HEK293T (cell line): ENCODE measurements at places on chromosomes 5 and 9.

DNA sequence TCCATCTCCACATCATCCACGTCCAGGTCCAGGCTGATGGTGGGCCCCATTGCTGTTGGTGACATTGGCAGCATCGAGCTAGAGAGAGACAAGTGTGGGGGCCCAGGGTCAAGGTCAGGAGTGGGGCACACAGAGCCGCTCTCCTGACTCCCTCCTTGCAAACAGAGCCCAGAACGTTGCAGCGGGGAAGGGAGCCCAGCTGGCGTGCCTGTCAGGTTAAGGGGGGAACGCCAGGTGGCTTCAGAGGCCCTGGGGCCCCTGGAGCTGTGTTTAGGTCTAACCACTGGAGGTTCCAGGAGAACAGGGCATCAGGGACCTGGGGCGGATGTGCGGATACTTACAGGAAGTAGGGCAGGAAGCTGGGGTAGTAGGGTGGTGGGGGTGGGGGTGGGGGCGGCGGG, 7.5 kb downstream of the RNF44 start:
- no peak for DNase-seq

DNA sequence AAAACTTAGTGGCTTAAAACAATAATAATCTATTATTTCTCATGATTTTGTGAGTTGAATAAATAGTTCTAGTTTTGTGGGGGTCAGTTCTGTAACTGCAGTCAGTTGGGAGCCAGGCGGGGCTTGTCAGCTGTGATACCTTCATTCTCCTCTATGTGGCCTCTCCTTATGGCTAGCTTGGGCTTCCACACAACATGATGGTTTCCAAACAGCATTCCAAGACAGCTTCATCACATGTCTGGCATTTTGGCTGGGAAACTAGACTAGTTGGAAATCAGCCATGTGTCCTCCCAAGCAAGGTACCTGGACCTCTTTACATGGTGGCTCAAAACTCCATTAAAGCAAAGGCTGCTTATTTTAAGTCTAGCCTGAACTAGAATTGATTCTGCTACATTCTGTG, 61.4 kb upstream of the RANBP3L start:
- peak; percentile 21 for DNase-seq

DNA sequence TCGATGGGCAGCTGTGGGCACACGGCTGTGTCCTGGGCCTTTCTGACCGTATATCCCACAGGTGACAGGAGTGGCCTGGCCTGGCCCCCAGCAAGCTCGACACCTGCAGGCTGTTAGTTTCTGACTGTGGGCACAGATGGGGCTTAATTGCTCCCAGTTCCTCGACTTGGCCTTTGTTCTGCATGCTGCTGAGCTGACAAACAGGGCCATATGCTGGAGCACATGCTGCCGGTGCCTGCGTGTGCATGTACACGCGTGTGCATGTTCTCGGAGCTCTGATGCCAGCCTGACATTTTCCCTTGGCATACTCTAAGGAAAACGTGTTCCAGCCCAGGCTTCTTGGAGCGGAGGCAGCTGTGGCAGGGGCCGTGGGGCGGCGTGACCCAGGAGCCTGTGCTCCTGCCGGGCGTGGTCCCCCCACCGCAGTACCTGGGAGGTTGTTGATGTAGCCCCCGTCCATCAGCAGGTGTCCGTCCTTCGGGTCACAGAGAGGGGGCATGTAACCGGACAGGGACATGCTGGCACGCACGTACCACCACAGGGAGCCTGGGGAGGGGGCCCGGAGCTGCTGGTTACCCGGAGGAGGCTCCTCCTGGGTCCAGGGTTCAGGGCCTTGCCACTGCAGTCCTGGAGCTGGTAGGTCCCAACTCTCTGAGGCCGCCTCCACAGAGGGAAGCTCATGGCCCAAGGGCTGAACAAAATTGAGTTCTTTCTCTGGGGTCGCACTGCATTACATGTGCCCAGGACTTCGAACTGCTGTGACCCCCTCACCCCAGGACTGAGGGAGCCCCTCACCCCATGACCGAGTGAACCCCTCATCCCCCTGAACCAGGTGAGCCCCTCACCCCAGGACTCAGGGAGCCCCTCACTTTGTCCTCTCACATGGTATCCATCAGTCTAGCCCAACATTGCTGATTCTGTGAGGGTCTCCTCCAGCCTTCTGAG, 4.1 kb upstream of the NSMF start:
- DNase-seq: no peak

GRCh38 chr9:132127888-132128534, 33.8 kb upstream of the NTNG2 start:
- DNase-seq: no peak

DNA sequence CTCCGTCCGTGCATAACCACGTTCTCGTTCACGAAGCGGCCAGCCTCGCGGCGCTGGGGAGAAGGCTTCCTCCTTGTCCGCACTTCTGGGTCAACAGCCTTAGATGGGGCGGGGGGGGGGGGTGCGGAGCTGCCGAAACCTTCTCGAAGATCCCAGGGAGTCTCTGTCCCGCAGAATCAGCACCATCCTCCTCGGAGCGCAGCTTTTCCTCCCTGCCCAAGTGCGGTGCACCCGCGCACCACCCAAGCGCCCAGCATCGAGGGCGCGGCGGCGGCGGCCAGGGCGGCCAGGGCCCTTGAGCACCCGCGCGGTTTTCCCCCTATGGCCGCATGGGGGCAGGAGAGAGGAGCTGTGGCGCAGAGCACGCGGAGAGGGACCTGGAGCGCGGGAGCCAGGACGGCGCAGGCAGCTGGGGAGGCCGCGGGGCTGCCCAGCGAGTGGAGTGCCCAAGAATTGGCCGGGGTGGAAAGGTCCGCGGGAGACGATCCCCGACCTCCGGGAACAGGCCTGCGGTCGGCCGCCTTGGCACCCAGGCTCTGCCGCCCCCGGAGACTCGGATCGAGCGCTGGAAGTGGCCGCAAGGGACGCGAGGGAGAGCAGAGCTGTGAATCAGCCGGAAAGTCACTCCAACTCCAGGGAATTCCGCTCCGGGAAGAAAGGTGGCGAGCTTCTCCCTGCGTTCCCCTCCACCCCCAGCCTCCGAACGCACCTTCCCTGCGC, 43.1 kb downstream of the TMEM174 start:
- DNase-seq: peak; percentile 89

GRCh38 chr9:68706363-68707201, 1.5 kb downstream of the PIP5K1B start:
- DNase-seq: no peak

GRCh38 chr5:168875832-168876231, 296.7 kb upstream of the PANK3 start:
- no peak for DNase-seq

GRCh38 chr5:127834094-127834531, 130.9 kb downstream of the CCDC192 start:
- no peak for DNase-seq

DNA sequence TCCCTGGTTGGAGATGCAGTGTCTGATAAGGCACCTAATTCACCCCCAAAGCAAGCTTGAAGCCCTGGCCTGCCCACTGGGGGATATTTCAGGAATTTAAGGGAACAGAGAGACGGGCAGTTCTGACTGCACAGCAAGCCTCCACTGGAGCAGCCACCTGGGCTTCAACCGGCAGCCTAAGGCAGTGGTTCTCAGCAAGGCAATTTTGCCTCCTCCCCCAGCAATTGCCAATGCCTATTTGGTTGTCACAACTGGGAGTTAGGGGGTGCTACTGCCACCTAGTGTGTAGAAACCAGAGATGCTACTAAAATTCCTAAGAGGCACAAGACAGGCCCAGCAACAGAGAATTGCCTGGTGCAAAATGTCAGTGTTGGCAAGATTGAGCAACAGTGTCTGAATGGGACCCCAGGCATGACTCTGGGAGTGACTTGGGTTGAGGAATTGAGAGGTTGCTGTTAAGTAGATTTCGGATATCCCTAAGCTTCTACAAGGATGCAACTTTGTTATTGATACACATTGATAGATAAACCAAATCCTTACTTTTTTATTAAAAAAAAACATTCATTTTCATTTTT, 58.7 kb upstream of the CTSL start:
- peak; percentile 45 for DNase-seq

GRCh38 chr5:158117467-158118160, 258.7 kb upstream of the CLINT1 start:
- DNase-seq: no peak

- DNase-seq: no peak
These were observed 40.4 kb downstream of the PCSK5 start for GRCh38 chr9:75930730-75931321.

DNA sequence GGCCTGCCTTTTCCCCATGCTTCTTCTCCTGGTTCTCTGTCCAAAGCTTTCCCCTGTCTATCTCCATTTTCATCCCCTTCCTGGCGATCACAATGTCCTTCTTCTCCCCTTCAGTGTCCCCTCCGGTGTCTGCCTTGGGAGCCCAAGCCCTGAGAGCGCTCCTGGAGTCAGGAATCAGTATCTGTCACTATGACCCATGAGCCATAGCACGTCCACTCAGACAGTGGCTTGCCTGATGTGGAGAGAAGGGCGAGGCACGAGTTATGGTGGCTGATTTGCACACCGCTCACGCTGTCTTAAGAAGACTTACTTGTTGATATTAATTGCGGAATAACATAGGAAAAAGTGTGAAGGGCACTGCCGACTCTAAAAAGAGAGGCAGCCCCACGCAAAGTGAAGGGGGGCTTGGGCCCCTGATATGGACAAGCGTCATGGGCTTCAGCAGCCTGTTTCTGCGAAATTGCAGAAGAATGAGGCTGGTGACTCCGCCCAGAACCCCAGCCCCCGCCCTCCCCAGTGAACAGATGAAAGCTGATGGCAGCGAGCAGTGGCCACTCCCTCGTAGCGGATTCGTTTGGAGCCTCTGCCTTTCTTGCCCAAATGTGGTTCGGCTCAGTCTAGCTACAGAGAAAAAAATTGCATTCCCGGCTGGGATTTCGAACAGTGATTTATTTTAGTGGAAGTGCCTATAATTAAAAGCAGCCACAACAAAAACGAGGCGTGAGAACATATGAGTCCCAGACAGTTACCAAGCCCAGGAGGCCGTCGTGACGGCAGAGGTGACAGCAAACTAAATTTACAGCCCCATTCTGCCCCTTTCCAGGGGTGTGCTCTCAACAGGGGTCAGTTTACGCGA, 149.8 kb downstream of the ICE1 start:
- DNase-seq: no peak

GRCh38 chr9:97978371-97979130, 4.6 kb upstream of the ANP32B start:
- DNase-seq: no peak

DNA sequence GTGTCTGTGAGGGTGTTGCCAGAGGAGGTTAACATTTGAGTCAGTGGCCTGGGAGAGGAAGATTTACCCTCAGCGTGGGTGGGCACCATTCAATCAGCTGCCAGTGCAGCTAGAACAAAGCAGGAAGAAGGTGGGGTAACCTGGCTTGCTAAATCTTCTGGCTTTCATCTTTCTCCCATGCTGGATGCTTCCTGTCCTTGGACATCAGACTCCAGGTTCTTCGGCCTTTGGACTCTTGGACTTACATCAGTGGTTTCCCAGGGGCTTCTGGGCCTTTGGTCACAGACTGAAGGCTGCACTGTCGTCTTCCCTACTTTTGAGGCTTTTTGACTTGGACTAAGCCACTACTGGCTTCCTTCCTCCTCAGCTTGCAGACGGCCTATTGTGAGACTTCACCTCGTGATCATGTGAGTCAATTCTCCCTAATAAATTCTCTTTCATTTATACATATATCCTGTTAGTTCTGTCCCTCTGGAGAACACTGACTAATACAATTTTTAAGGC, 38.1 kb downstream of the PBX3 start:
- no peak for DNase-seq

DNA sequence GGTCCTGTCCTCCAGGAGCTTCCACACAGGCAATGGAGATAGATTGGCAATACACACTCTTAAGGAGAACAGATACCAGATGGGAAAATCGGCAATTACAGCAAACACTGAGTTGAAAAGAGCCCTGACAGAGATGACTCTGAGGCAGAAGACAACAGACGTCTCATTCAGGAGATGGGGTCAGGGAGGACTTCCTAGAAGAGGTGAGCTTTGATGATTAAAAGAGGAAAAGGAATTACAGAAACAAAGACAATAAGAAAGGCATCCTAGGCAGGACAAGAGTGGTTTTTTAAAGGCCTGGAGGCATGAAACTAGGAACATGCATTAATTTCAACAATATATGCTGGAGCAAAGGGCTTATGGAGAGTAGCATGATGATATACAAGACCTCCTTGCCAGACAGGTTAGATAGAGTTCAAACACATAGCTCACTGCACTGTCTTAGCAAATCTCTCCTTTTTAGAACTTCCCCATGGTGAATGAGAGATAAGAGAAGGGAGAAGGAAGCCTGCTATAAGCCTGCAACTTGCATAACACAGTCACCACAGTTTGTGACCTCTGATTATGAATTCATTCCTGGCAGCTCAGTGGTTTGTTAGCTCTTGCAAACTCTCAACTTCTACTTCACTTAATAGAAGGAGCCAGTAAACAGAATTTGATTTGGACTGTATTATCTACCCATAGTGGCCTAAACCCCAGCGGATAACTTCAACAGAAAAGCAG, 48.5 kb downstream of the SIL1 start:
- DNase-seq: no peak

DNA sequence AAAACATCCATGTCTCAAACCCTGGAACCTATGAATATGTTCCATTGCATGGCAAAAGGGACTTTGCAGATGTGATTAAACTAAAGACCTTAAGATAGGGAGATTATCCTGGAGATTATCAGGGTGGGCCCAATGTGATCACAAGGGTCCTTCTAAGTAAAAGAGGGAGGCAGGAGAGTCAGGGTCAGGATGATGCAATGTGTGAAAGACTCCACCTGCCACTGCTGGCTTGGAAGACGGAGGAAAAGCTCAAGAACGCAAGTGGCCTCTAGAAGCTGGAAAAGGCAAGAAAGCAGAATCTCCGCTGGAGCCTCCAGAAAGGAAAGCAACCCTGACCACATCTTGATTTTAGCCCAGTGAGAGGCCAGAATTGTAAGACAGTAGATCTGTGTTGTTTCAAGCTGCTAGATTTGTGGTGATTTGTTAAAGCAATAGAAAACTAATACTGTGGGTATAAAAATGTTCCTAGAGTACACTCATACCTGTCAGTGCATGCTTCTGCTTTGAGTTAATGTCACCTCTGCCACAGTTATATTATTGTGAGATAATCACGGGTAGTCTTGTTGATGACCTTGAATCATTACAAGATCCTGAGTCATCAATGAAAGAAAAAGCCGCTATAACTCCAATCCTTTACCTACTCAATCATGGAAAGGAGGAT, 93.5 kb upstream of the TNPO1 start:
- no peak for DNase-seq

DNA sequence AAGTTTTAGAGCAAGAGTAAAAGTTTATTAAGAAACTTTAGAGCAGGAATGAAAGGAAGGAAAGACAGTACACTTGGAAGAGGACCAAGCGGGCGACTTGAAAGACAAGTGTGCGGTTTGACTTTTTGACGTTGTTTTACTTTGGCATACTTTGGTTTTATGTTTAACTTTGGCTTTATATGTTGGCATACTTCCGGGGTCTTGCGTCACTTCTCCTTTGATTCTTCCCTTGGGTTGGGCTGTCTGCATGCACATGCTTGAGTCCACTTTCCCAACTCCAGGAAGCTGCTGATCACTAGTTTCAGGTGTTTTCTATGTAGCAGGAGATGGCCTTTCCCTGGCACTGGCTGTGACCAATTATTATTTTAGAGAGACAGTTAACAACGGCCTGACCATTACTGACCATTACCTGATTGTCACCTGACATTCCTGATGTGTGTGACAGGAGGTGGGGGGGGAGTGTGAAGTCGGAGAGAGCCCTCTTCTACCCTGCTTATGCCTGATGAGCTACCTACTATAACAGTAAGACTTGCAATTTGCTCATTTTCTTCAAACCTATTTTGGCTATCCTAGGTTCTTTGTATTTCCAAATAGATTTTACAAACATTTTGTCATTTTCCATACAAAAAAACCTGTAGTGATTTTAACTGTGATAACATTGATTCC, 45.5 kb downstream of the TNFSF8 start:
- DNase-seq: no peak

GRCh38 chr5:159510282-159510681, 180.0 kb upstream of the IL12B start:
- peak; percentile 51 for DNase-seq

- DNase-seq: no peak
These were observed 291.6 kb downstream of the DOCK8 start for GRCh38 chr9:506281-506680.
